ENCODE measurements at places on chromosomes 5 and 9.

DNA sequence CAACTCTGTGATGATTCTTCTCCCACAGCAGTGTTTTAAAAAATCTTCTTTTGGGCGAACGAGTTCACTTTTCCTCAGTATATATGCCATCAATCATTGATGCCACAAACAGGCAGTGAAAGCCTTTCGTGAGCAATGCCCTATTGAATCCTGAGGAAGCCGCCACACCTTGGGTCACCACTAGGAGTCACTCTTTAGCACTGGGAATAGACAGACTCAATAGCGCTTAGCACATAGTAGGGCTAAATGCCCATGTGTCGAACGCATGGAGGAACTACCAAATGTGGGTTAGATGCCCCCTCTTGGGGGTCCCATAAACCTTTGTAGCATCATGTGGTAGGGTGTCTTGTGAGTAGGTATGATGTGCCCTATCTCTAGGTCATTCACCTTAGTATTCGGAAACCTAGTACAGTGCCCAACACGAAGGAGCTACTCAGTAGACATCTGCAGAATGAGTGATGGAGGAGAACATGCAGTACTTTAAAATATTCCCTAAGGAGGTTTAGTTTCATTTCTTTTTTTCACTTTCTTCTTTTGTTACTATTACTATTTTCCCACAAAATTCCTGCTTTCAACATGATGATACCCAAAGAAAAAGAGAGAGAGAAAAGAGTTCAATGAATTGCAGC lies 603.7 kb downstream of the BNC2 start:
- no peak for DNase-seq

DNA sequence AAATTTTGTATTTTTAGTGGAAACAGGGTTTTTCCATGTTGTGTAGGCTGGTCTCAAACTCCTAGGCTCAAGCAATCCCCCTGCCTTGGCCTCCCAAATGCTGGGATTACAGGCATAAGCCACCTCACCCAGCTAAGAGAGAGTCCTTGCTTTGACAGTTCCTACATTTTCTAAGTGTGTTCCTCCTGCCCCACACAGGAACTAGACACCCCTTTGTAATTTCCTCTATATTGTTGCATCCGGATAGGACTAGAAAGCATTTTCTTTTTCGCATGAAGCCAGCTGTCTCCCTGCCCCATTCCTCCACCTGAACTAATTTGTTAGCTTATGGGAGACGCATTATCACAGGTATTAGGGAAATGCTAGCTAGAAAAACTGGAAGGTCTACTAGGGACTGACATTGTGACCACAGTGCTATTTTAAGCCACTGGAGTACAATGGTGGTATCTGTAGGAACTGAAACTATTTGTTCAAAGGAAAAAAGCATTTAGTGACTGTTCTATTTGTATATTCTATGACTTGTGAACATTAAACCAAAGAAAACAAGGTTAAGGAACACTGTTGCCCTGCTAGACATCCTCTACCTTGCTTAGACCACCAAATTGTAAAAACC lies 214.1 kb downstream of the SMARCA2 start:
- DNase-seq = no peak

- DNase-seq = no peak
Observed at GRCh38 chr5:154523709-154524108, 45.7 kb upstream of the HAND1 start.

DNA sequence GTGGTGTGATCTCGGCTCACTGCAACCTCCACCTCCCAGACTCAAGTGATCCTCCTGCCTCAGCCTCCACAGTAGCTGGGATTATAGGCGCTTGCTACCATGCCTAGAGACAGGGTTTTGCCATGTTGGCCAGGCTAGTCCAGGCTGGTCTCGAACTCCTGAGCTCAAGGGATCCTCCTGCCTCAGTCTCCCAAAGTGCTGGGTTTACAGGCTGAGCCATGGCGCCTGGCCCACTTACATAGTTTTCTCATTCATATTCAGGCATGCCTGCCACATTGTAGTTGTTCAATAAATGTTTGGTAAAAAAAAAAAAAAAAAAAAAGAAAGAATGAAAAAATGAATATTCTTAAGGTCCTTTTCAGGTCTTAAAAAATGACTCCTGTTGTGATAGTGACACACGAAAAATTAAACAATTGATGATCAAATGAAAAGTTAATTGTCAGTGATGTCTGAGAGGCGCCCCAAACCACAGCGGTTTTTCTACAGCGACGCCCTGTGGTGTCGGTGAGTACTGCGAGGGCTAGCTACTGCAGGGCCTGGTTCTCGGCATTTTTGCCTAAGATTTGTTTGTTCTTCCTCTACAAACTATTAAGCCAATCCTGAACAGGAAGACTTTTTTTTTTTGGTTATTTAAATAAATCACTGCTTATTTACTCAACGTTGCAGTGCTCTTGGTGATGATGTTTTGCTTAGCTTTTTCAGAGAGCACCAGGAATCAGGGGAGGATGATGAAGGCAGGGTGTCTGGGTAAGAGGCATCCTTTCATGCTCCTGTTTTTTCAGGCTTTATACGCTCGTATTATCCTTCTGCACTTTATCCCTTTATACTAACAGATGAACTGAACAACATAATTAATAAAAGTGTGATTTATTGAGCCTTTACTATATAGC lies 67.0 kb upstream of the DPYSL3 start:
- DNase-seq = no peak

- no peak for DNase-seq
Observed at GRCh38 chr5:155699385-155699784, 627.6 kb upstream of the SGCD start.

DNA sequence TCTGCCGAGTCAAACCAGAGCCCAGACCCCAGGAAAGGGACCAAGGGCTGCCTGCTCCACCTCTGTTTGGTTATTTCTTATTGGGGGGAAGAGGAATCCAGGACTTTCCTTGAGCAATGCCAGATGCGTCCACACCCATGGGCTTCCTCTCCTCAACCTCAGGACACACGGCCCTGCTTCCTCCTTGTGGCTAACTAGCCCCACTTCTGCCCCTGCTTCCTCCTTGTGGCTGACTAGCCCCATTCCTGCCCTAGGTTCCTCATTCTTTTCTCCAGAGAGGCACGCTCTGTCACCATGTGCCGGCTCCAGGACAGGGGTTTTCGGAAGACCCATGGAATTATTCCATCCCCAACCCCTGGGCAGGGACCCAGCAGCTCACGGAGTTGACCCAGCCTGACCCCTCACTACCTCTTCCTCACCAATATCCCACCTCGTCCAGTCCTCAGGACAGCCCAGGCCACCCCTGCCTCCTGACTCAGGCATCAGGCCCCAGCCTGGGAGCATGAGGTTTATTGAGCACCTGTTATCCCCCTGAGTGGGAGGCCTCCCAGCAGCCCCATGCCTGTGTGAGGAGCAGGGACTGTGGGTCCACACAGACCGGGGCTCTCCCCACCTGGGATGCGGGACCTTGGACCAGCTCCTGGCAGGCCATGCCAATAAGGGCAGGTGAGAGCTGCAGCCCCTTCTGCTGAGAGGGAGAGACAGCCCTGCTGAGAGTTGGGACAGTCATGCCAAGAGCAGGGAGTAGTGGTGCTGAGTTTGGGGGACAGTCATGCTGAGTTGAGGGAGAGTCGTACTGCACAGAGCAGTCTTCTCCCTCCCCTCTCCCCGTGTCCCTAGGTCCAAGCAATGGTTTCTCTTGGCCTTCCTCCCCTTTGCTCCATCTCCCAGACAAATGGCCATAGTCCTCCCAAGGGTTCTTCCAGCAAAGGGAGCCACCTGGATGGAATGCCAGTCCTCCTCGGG lies 11.8 kb upstream of the FCN1 start:
- DNase-seq = no peak

DNA sequence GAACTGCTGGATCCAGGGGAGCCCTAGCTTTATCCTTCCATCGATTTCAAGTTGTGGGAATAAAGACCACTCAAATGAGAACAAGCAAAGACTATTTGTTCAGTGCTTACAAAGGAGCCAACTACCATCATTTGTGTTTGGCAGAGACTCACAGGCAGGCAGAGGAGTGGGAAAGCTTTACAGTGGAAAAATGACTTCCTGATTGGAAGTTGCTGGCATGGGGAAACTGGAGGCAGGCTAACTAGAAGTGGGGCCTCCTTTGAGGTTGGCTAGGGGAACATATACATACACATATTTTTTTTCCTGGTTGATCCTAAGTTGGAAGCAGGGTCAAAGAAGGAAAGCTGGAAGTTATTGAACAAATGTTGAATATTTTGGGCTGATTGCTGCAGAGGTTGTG lies 121.7 kb downstream of the ACTBL2 start:
- no peak for DNase-seq

GRCh38 chr5:116827078-116827477 lies 252.5 kb upstream of the SEMA6A start:
- no peak for DNase-seq

- no peak for DNase-seq
Observed at GRCh38 chr9:103082494-103082893, 87.4 kb downstream of the CYLC2 start.

- DNase-seq = no peak
Observed at GRCh38 chr9:89680547-89681467, 76.0 kb downstream of the GADD45G start.

GRCh38 chr5:54296386-54296785 lies 14.0 kb downstream of the ARL15 start:
- no peak for DNase-seq

DNA sequence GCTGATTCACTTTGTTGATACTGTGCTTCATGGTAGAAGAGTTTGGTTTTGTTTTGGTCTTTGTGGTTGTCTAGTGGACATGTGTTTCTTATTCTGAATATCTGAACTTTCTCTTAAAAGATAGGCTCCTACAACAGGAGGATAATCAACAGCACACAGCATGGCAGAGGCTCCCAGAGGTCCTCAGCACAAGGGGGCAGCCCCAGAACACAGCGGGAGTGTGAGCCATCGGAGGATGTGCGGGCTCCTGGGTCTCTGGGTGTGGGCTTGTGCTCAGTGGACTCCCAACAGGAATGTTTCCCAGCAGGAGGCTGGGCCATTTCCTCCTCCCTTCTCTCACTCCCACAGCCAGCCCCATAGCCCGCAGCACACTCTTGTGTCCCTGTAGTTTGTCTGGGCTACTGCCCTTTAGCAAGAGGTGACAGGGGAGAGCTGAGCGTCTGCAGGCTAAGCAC lies 164.3 kb upstream of the OTULINL start:
- DNase-seq = no peak

DNA sequence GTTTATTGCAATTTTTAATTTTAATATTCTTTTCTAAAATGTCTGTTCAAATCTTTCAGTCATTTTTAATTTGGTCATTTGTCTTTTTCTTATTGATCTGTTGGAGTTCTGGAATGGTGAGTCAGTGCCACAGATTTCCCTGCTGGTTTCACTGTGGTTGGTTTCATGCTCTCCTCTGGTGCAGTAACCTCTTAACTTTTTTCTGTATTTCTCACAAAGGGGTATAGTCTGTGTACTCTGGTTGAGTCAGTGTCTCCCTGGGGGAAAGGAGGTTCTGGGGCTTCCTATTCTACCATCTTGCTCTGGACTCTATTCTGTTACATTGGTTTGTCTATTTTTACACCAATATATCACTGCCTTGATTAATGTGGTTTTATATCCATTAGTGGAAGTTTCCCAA lies 178.8 kb downstream of the CSNK1G3 start:
- no peak for DNase-seq

- no peak for DNase-seq
Observed at GRCh38 chr9:32394381-32395049, 10.1 kb downstream of the ACO1 start.

GRCh38 chr5:98847054-98847453 lies 73.6 kb downstream of the RGMB start:
- DNase-seq = no peak

DNA sequence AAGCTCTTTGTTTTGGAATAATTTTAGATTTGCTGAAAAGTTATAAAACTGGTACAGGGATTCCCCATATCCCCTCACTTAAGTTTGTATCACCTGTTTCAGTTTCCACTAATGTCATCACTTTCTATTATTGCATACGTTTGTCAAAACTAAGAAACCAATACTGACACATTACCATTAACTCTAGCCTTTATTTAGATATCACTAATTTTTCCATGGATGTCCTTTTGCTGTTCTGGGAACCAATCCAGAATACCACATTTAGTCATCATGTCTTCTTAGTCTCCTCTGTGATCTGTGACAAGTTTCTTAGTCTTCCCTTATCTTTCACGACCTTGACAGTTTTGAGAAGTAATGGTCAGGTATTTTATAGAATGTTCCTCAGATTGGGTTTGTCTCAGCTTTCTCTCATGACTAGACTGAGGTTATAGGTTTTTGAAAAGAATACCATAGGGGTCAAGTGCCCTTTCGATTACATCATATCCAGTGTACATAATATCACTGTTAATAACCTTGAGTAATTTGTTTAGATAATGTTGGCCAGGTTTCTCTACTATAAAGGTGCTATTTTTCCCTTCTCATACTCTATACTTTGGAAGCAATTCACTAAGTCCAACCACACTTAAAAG lies 51.9 kb upstream of the NMUR2 start:
- DNase-seq = no peak

GRCh38 chr5:107388141-107388861 lies 282.4 kb downstream of the EFNA5 start:
- DNase-seq = no peak

- no peak for DNase-seq
Observed at GRCh38 chr5:35096216-35096615, 48.5 kb upstream of the AGXT2 start.

DNA sequence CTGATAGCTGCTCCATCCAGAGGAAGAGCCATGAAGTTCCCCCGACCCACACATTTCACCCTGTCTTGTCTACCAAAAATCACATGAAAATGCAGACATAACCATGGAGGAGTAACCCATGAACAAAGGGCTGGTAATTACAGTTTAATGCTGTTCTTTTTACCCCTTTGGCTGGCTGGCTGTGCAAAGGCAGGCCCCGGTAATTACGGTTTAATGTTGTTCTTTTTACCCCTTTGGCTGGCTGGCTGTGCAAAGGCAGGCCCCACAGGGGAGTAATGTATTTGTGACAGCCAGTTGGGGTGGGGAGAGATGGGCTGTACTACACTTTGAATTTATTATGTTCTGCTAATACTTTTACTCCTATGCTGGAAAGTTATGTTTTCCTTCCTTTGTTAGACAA lies 41.7 kb downstream of the PIK3R1 start:
- DNase-seq = no peak

GRCh38 chr9:75149841-75150241 lies 61.5 kb downstream of the OSTF1 start:
- DNase-seq = no peak

- no peak for DNase-seq
Observed at GRCh38 chr5:158007336-158007735, 148.4 kb upstream of the CLINT1 start.

DNA sequence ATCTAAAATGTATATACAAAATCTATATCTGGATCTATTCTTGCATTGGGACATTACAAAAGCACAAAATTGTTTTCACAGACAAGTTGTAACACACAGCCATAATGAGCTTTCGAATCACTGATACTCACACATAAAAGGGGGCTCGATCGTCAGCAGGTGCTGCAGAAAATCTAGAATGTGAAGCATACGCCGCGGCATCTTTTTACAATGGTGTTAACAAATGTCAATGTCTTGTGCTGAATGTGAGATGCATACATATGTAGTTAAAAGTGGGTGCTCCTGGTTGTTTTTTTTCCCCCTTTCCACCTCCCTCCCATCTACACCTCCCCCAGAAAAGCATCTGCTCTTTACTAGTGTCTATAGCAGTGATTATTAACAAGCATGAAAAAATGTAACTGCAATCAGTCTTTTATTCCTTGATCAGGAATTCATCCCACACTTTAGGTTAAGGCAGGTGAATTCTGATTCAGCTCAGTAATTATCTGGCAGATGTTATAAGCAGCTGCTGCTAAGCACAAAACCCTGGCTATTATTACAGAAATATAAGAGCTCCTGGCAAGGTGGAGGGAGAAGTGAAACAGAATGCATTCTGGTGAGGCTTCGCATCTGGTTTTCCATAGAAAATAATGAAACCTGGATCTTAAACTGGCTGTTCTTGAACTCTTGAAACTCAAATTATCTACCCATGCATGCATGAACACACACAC lies 114.1 kb downstream of the MPDZ start:
- no peak for DNase-seq

Data from stimulated activated CD8-positive, alpha-beta memory T cell treated with anti-CD3 and anti-CD28 coated beads, Interleukin-7, amount 100 ng/mL, for 4 hours (primary cell).